ENCODE measurements at places on chromosomes 4 and X.

GRCh38 chr4:88672987-88673386 is 24.6 kb downstream of the NAP1L5 start:
- peak; percentile 50 for DNase-seq

- DNase-seq: no peak
Observed at GRCh38 chrX:20399728-20400414, 133.2 kb upstream of the RPS6KA3 start.

DNA sequence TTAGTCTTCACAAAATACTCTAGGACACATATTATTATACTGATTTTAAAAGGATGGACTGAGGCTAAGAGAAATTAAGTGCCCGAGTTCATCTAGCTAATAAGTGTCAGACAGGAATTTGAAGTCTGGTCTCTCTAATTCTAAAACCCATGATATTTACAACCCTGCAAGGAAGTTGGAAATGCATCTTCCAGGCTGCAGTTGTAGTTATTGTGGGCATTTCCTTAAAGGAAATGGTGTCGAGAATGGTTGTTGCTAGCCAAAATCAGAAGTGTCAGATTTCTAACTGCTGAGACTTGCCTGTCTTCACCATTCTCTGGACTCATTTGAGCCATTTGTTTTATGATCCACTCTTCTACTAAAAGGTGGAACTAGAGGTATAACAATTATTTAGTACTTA is 82.5 kb downstream of the FAT4 start:
- no peak for DNase-seq

- no peak for DNase-seq
Observed at GRCh38 chr4:113256946-113257345, 207.5 kb downstream of the ANK2 start.

DNA sequence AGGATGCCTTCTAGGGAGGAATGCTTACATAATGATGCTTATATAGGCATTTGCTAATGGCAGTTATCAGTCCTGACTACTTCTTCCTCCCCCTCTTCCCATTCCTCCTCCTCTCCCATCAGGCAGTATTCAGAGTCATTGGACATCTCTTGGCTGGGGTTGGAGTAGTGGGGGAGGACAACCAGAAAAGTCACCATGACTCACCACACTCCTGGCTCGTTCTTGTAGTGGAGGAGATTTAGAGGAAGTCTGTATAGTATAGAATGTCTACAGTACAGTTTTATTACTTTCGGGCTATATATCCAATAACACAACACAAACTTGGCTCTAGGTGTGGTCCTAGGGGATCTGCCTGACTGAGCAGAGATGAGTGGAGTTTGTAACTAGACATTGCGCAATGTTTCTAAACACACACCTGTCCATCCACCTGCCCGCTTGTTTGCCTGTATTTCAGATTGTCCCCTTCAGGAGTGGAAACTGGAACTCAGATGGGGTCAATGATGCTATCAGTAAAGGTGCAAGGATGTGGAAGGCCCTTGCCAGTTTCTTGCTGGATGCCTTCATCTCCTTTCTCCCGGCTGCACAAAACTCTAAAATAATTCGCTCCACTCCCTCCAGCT is 27.9 kb upstream of the KIAA1210 start:
- no peak for DNase-seq

DNA sequence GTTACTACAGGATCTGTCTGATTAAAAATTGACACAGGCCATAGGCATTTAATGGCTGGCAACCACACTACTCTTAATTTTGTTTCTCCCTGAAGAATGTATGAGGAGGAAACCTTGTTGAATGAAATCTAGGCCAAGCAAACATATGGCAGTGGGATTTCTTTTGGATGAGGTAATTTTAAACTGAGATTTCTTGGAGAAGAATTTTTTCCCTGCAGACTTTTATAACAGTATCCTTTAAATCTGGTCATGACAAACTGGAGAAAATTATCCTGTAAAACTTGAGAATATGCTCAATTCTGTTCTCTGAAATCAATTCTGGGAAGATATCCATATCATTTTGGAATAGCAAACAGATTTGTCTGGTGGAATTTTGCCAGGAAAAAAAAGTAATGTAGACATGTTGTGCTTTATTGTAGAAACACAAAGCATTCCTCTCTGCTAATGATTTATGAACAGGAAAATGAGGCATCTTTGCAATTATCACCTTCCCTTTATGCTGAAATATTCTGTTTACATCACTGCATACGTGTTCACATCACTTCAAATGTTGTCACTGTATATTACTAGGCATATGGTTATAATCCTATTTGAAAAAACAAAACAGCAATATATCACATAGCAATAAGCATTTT is 108.3 kb upstream of the ARSJ start:
- no peak for DNase-seq

GRCh38 chr4:5237086-5237660 is 185.9 kb downstream of the STK32B start:
- no peak for DNase-seq

GRCh38 chr4:151021637-151022334 is 6.7 kb upstream of the LRBA start:
- DNase-seq: no peak

Measured in erythroblast (primary cell).